Posterior vena cava (tissue), 2 donors: ENCODE measurements at places on chromosomes 11 and 22. TPM values are rescaled to one million over a fixed set of nuclear protein-coding genes. Genes with fewer than 3 reads are reported as not detected.

GRCh38 chr22:48819232-48819631 lies 1008.4 kb downstream of the BRD1 start:
- DNase-seq, result peak; percentile 63

- no peak for DNase-seq
Measured at GRCh38 chr11:64090806-64091516, 55.2 kb downstream of the FLRT1 start.

Gene TIGD3
- not detected for total RNA-seq

Gene MOGAT2
- total RNA-seq, result not detected

- no peak for DNase-seq
Measured at GRCh38 chr11:73516080-73516479, 81.8 kb downstream of the FAM168A start.

- no peak for DNase-seq
Measured at GRCh38 chr11:120147950-120148270, 10.0 kb upstream of the TRIM29 start.

GRCh38 chr22:46541536-46541935 lies 4.1 kb upstream of the CELSR1 start:
- no peak for DNase-seq

DNA sequence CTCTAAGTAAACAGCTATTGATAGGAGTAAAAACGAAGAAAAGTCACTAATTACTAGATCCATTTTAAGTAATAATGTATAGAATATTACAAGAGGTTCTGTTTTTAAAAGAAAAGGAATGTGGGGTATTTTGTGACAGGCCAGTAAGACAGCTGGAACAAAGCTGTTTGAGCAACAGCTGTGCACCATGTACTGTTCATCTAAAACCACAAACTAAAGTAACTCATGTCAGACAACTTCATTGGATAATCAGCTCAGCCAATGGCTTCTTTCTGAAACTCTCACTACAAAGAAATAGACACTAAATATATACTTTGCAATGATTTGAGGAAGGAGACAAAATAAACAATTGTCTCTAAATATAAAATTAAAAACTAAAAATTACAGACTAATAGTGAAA lies 16.1 kb downstream of the RRAS2 start:
- no peak for DNase-seq

DNA sequence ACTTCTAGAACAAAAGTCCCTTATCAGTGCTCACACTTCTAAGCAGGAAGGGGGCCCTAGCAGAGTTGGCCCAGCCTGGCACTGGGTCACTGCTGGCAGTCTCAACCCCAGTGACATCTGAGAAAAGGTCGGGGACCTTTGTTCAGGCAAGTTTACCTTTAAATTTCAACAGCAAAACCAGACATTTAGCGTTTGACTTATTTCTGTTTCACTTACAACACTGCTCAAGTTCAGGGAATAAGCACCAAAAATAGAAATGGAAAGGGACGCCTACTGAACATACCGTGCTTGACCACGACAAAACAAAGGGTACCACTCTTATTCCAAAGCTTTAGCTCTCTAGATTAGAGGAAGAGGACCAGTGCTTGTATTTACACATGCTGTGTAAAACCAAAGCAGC lies 26.2 kb downstream of the PITPNB start:
- DNase-seq, result no peak

Gene SYCE3
- not detected for total RNA-seq

Gene STT3A
- 101 TPM for total RNA-seq

DNA sequence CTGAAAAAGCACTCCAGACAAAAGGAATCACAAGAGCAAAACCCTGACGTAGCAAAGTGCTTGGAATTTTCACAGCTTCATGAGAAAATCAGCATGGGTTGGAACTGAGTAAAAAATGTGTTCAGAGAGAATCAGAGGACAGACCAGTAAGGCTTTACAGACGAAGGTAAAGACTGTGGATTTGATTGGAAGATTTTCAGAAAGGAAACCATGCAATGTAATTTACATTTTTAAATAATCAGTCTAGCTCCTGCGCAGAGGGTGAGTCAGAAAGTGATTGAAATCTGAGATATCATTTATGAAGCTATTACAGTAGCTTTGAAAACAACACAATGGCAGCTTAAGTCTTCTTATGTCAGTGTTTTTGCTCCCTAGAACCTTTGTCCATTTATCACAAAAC lies 1122.3 kb downstream of the LRRC4C start:
- no peak for DNase-seq

GRCh38 chr11:16494918-16495691 lies 138.8 kb upstream of the SOX6 start:
- peak; percentile 34 for DNase-seq

GRCh38 chr11:47415949-47416472 lies 7.6 kb downstream of the SLC39A13 start:
- peak; percentile 94 for DNase-seq

Gene DNAJB7
- total RNA-seq, result not detected

DNA sequence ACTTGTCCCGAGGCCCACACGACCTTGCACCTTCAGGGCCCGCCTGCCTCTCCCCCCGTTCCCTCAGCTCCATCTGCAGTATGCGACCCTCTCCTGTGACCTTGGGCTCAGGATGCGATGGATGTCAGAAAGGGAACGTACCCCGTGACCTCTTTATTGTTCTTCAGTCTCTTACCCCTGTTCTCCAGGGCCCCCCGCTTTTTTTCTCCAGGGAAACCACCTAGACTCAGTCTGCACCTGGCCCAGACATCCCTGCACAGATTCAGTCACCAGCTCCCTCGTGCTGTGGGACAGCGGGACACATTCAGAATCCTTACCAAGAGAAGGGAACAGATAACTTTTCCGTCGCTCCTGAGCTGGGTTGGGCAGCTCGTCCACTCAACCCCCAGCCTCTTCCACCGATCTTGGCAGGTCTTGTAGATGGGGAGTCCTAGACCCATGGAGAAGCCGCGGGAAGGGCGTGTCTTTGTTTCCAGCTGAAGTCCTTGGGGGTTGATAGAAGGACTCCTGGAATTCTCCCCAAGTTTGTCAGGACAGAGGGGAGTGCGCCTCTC lies 1.4 kb upstream of the PHOX2A start:
- DNase-seq, result peak; percentile 65

Gene C22orf42
- not detected for total RNA-seq

DNA sequence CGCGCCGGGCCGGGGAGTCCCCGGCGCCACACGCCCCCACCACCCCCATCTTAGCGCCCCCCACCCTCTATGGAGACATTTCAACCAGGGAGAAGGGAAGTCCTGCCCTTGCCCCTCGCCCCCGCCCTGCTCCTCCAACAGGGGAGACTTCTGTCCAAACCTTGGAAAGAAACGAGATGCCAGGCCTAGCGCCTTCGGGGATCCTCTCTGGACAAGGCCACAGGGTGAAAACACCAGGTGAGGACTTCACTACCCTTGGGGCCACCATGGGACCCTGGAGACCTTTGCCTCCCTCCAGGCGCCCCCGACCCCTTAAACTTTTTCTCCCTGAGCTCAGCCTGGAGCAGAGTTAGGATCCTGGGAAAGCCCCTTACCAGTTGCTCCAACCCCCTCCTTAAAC lies 11.6 kb upstream of the NPAS4 start:
- no peak for DNase-seq

GRCh38 chr11:82995754-82996398 lies 75.8 kb downstream of the RAB30 start:
- no peak for DNase-seq

GRCh38 chr11:119044708-119045107 lies 12.3 kb downstream of the HYOU1 start:
- DNase-seq, result no peak

DNA sequence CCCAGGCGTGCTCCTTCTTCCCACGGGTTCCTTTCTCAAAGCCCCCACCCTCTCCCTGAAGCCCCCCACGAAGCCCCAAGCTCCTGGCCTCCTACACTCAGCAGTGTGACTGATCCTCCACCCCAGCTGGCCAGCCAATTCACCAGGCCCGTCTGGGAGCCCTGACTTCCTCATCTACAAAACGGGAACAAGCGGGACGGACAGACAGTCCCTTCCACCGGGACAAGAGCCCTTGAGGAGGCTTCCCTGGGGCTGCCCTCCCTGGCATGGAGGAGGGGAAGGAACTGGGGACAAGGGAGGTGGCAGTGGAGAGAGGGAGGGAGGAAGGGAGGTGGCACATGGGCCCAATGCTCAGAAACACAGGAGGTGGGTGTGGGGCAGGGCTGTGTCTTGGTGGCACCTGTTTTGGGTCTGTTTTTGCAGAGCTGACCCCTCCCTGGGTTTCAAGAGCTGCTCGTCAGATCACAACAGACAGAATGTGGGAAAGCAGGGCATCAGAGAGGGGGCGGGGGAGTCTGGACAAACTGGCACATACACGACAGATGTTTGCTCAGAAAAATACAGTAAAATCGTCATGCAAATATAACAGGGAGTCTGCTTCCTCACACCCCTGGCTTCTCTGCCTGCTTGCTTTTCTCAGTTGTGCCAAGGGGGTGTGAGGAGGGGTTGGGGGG lies 56.8 kb downstream of the ELFN2 start:
- DNase-seq, result no peak

GRCh38 chr11:34850334-34850733 lies 65.8 kb downstream of the APIP start:
- no peak for DNase-seq

DNA sequence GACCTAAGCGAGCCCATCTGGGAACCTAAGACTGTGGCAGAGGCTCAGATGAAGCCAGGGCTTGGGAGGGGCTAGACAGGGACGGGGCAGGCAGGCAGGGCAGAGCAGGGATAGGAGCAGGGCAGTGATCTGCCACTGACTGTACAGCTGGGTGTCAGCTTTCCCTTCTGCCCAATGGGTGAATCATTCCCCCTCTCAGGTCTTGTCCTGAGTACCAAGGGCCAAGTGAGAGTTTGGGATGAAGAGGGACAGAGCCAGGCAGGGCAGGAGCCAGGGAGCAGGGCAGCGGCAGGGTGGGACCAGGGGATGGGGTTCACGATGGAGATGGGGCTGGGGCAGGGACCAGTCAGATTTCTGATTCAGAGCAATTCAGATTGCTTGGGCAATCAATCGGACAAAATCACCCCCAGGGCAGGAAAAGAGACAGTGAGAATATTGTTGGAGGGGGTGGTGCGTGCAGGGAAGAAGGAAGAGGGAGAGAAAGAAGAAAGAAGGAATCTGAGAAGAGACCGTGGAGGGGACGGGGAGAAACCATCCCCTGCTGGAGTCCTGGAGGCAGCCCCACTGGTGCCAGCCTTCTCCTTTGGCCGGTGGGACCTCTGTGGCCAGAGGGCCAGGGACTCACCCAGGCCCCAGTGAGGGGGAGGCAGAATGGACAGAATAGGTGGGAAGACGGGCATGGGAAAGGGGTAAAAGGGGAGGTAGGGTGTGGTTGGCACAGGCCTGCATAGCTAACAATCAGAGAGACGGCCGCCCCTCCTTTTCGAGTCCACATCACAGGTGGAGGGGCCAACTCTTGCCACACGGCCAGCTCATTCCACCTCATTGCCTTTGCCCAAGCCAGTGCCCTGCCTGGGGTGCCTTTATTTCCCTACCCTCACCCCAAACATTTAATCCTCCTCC lies 47.2 kb downstream of the CYTH4 start:
- no peak for DNase-seq

Gene SYNGR1
- total RNA-seq, result 12.8 TPM

DNA sequence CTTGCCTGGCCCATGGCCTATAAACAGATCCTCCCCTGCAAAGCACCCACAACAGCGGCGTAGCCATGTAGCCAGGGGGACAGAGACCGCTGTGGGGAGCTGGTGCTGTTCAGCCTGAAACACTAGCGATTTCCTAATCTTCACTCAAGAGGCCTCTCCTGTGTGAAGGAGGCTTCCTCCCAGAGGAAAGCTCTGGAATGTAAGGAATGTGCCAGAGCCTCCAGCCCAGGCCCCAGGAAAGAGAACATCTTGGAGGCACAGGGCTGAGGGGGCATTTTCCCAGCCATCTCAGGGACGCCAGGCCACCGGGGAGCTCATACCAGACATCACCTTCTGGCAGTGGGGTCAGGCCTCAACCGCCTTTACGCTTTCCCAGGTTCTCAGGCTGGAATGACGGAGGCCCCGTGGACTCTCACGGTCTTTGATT lies 24.0 kb downstream of the MIAT start:
- no peak for DNase-seq

Gene C11orf87
- total RNA-seq, result not detected

Gene IGF2
- 323 TPM for total RNA-seq

DNA sequence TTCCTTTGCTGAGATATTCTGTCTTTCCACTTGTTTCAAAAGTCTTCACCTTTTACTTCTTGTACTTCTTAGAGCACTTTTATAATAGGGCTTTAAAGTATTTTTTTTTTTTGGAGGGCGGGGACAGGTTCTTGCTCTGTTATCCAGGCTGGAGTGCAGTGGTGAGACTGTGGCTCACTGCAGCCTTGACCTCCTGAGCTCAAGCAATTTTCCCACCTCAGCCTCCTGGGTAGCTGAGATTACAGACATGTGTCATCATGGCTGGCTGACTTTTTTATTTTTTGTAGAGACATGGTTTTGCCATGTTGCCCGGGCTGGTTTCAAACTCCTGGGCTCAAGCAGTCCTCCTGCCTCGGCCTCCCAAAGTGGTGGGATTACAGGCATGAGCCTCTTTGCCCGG lies 57.9 kb downstream of the DYNC2H1 start:
- DNase-seq, result no peak

DNA sequence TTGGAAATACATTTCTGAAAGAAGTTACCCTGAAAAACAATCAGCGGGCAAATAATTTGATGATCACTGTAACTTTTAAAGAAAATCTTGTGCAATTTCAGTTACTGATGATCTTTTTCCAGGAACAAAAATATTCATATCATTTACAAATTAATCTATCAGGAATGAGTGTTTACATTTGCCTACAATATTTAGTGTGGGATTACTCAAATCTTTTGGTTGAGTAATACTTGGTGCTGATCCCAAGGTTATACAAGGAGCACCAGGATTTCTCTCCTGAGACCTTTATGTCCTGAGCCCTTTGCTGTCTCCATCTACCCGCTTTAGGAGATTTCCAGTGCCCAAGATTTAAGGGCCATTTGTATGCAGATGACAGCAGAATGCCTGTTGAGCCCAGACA lies 116.1 kb downstream of the ATXN10 start:
- no peak for DNase-seq

- no peak for DNase-seq
Measured at GRCh38 chr11:72750086-72750485, 2.1 kb downstream of the ARAP1 start.

- DNase-seq, result no peak
Measured at GRCh38 chr11:87290304-87290922, 252.7 kb downstream of the TMEM135 start.

GRCh38 chr22:20198557-20199319 lies 47.9 kb upstream of the CCDC188 start:
- no peak for DNase-seq

GRCh38 chr11:46736615-46737014 lies 17.6 kb downstream of the F2 start:
- DNase-seq, result no peak

- DNase-seq, result no peak
Measured at GRCh38 chr22:46635756-46636155, 15.6 kb downstream of the GRAMD4 start.

GRCh38 chr11:103988595-103988969 lies 47.9 kb upstream of the DDI1 start:
- no peak for DNase-seq

- no peak for DNase-seq
Measured at GRCh38 chr11:115887316-115887715, 383.1 kb upstream of the CADM1 start.

Gene YAP1
- 203 TPM for total RNA-seq

GRCh38 chr11:130212431-130212961 lies 52.9 kb downstream of the ST14 start:
- DNase-seq, result peak; percentile 51

- DNase-seq, result no peak
Measured at GRCh38 chr11:128828350-128828749, 38.7 kb downstream of the KCNJ1 start.

Gene FOXRED2
- total RNA-seq, result 7.9 TPM
